ENCODE measurements at places on chromosomes 7 and 10.

GRCh38 chr7:80895056-80895455 is 23.8 kb downstream of the SEMA3C start:
- DNase-seq, result no peak

DNA sequence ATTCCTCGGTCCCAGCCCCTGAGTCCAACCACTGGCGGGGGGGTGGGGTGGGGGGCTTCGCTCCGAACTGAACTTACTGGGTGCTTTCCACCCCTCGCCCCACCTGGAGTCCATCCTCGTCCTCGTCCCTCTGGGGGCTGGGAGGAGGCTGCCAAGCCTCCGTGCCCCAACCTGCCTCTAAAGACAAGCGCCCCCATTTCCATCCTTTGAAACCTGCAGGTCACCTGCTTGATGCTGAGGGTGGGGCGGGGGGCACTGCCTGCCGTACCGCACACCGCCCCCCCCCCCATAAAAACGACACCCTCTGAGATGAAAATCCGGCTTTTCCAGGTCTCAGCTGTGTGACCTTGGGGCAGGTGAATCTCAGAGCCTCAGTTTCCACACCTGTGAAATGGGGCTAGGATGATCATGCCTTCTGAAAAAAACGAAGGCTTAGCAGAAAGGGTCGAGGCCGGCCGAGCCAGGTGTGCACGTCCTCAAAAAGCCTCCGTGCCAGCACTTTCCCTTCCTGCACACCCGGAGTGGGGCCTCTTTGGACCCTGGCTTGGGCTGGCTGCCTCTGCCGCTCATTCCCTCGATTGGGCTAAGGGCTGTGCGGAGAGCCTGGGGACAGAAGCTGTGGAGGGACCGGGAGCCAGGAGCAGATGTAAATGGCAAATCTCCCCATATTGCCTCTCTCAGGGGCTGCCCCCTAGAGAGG is 967 bp downstream of the ELFN1 start:
- DNase-seq, result no peak

DNA sequence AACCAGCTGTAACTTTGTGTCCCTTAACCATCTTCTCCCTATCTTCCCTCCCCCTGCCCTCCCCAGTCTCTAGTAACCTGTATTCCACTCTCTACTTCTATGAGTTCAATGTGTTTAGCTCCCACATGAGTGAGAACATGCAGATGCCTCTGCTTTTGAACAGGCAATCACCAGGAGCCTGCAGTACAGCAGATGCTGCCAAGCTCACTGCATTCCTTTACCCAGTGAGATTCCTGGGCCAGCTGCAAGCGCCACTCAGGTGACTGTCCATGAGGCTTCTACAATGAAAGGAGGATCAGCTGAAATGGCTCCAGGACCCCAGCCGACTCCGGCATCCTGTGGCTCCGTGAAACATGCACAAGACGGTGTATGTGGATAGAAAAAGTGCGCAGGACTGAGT is 15.7 kb downstream of the GRID1 start:
- DNase-seq, result no peak

DNA sequence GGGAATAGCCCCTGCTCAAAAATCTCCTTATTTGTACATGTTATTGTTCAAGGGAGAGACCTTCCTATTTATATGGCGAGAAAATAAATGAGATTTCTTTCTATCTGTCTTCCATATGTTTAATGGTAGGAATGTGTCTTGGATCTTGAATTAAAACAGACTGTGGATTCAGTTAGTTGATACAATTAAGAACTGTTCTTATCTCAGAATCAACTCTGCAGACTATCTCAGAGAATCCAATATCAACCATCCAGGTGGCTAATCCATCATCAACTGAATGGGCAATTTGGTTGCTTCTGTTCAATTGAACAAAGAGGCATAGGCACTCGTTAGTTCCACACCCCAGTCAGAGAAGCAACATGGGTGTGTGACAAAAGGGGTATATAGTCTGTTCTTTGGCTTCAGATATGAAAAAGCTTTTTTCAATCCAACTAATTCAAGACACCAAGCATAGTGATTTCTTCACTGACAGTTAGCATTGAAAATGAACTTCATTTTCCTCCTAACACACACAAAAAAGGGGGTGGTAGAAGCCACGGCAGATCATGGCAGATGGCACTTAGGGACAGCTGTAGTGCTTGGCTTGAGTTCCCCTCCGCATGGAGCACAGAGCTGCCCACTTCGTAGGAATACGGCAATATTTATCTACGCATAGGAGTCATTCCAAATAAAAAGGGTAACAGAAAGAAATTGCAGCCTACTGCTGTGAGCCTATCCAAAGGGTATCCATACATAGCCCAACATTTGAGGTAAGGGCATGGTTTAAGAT is 135.9 kb downstream of the KIAA1217 start:
- DNase-seq, result no peak

- DNase-seq, result no peak
These were observed 4.4 kb downstream of the HIPK2 start for GRCh38 chr7:139773371-139773770.
